ENCODE measurements at places on chromosomes 7 and 10.

DNA sequence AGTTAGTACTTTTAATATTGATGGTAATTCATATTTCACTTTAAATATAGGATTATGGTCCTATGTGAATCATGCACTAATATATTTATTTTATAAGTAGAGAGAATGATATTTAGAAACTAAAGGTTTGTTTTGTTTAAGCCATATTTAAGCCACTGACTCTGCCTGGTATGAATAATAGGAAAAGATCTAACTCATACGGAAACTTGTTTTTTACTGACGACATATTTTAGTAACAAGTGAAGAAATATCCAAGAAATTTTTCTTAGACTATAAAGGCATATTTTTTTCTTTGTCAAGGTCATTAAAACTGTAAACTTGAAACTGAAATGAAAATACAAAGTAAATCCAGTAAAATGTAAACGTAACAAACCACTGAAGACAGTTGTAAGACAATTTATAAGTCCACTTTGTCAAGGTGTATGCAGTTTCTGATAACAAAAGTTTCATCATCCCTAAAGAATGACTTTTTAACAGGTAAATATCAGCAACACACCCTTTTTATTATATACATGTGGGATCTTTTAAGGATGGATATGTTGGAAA lies 147.1 kb downstream of the PHF14 start:
- no peak for DNase-seq

DNA sequence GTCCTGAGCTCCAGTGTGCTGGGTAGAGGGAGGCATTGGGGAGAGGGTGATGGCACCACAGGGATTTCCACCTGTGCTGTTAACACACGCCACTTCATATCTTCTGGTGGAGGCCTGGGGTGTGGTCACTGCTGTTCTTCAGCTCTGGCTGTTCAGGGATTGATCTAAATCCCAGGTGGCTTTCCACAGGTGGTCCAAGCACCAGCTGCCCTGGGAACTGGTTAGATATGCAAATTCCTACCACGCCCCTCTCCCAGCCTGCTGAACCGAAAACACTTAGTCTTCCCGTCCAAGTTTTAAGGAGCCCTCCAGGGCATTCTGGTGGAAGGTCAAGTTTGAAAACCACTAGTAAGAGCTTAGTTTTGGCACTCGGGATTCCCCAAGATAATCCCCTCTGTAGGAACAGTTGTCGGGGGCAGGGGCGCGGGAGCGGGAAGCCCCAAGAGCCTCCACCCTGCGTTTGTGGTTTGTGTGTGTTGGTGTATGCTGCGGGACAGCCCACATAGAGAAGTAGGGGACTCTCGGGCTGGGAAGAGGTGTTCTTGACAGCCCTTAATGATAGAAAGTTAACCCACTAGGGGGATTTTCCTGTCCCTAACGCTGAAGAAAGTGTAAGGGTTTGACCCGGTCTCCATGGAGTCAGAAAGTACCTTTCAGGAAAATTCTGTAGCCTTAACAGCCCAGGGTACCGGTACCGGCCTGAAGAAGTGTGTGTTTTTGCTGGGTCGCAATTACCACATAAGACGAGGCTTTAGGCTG lies 5.1 kb downstream of the DEPP1 start:
- no peak for DNase-seq

- DNase-seq = no peak
These were observed at the start of gene BBIP1 for GRCh38 chr10:110918643-110919348. BBIP1 (minus strand) TSS chr10:110919180; CDS start chr10:110918157, 1,023 bp downstream.

GRCh38 chr10:130935128-130935439 lies 376.4 kb downstream of the TCERG1L start:
- DNase-seq = no peak

- DNase-seq = no peak
These were observed 316.2 kb downstream of the SORCS3 start for GRCh38 chr10:104957178-104957841.

DNA sequence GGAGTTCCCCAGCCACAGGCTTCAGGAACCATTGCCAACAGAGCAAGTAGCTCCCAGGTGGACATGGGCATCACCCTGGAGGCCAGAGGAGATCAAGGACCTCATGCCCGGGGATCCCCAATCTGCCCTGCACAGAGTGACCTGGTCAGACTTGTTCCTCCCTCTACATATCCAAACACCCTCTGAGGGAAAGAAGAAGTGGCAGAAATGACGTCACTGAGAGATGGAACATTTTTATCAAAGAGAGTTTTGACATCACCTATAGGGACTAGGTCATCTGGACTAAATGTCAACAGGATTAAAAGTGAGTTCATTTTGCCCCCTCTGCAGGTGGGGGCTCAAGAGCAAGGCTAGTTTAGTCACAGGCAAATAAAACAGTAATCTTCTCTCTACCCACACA lies 273.7 kb downstream of the SKAP2 start:
- no peak for DNase-seq
